ENCODE measurements at places on chromosomes 2 and 18. TPM values are rescaled to one million over a fixed set of nuclear protein-coding genes. Genes with fewer than 3 reads are reported as not detected.

DNA sequence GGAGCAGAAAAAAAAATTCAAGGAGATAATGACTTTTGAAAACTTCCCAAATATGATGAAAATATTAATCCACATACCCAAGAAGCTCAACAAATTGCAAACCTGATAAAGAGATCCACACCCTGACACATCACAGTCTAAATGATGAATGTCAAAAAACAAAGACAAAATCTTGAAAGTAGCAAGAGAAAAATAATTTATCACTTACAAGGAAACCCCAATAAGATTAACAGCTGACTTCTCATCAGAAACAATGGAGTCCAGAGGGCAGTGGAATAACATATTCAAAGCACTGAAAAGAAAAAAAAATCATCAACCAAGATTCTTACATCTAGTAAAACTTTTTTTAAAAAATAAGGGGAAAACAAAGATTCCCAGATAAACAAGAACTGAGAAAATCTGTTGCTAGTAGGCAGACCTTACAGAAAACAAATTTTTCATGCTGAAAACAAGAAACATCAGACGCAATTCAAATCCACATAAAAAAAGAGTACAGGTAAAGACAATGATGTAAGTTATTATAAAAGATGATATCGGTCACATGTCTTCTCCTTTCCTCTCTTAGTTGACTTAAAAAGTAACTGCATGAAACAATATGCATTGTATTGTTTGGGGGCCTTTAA, 21.3 kb downstream of the SLC66A2 start:
- peak; percentile 15 for DNase-seq

DNA sequence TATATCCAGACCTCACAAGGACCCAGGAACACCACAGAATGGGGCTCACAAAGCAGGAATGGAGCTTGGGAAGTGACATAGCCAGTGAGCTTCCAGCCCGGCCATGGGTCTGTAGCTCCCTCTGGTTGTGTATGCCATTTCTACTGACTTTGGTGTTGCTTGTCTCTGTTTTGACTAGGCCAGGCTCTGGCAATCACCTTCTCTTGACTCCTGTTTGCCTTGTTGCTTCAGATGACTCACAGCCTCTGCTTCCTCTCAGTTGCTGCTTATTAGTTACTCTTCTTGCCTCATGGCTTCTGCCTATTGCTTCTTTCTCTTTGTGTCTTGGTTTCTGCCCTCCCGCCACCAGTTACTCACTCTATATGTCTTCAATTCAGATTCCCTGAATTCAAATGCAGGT, 15.8 kb upstream of the IER3IP1 start:
- peak; percentile 55 for DNase-seq

RFTN2 gene
- 14.4 TPM for total RNA-seq

- DNase-seq = no peak
Measured at GRCh38 chr18:38902796-38903195, 1337.2 kb upstream of the CELF4 start.
